ENCODE measurements at places on chromosomes 2 and 18.

DNA sequence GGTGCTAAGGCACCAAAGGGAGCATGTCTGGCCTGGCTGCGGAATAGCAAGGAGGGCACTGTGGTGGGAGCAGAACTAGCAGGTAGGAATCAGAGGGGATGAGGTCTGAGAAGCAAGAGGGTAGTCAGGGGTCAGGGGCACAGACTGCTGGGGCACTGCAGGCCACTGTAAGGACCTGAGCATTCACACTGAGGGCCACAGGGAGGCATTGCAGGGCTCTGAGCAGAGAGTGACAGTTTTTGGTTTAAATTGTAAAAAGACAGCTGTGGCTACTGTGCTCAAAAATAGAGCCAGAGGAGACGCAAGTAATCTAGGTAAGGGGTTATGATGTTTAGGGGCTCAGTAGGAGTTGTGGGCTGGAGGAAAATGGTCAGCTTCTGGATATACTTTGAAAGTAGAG lies 41.5 kb downstream of the ARHGAP25 start:
- no peak for DNase-seq

DNA sequence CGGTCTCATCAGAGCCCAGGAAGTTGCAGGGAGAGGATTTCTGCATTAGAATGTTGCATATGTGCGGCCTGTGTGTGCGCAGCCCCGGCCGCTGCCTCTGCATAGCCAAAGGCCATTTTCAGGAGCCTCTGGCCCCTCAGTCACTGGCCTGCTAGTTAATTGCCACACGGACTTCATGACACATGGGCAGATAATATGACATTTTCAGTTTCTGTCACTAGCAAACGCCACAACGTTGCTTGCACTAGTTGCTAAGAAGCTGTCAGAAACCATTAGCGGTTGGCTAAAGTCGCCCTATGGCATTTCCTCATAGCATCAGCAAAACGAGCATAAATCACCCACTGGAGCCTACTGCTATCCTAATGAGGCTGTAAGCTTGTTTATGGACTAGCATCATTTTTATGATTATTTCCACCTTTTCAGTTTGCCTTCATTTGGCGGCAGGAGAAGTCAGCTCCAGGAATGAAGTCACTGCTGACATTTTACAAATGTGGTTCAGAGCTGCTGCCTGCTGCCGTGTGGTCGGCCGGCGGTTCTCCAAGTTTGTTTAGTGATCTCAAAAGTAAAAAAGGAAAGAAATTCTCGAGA lies 73.7 kb downstream of the MEIS1 start:
- DNase-seq = no peak

GRCh38 chr2:197191177-197191939 lies 119.2 kb downstream of the ANKRD44 start:
- no peak for DNase-seq

DNA sequence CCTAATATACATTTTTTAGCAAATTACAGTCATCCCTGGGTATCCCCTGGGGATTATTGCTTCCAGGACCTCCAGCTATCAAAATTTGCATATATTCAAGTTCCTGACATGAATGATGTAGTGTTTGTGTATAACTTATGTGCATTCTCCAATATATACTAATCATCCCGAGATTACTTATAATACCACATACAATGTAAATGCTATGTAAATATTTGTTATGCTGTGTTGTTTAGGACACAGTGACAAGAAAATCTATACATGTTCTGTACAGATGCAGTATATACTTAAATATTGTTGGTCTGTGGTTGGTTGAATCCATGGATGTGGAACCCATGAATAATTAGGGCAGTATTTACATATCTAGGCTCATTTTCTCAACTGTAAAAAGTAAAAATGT lies 1060.3 kb downstream of the DSC3 start:
- DNase-seq = no peak

DNA sequence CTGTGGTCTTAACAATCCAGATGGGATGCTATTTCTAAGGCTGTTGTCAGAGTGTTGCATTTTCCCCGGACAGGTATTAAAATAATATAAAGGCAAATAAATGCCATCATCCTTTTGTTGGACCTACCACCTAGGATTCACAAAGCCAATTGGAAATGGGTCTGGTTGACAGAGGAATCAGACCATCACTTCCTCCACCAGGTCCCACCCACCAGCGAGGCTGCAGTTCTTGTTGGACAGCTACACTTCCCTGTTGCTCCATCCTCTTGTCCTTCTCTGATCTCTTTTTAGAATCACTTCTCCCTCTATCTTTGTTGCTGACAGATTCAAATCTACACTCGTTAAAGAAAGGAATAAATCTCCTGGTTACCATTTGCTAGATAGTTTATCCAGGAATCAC lies 1.1 kb downstream of the TMEM169 start:
- no peak for DNase-seq

DNA sequence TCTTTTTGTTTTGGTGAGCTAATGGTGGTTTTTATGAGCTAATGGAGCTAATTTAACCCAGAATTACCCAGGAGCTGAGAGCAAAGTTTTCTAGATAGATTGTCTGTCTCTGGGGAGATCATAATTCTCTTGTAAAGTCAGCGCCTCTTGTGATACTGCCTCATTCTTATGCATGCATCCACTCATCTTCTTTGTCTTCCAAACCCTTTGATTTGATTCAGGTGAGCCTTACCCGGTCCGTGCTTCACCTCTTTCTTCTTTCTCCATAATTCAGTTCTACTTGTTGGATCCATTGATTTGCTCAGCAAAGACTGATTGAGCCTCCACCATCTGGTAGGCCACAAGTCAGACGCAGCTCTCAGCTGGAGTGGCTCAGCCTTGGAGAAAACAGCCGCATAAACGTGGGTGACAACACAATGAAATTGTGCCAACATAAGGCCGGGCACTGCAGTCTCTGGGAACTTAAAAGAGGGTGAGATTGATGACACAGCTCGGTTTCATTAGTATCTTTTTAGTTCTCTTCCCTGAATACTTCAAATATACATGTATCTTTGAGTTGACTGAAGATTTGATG lies 158.5 kb upstream of the SH3BP4 start:
- DNase-seq = no peak

DNA sequence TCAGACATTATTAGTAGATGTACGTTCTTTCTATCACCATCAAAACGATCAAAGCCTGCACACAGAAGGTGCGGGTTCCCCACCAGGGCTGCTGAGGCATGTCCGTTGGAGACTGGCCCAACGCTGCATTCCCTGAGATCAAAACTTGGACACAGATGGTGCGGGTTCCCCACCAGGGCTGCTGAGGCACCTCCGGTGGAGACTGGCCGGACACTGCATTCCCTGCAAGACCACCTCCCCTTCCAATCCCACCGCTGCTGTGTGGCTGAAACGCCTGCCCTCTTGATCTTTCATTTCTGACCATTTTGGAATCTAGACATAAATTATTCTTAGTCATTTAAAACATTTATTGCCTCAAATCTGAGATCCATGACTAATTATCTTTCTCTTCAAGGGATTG lies 254.2 kb upstream of the SALL3 start:
- no peak for DNase-seq

DNA sequence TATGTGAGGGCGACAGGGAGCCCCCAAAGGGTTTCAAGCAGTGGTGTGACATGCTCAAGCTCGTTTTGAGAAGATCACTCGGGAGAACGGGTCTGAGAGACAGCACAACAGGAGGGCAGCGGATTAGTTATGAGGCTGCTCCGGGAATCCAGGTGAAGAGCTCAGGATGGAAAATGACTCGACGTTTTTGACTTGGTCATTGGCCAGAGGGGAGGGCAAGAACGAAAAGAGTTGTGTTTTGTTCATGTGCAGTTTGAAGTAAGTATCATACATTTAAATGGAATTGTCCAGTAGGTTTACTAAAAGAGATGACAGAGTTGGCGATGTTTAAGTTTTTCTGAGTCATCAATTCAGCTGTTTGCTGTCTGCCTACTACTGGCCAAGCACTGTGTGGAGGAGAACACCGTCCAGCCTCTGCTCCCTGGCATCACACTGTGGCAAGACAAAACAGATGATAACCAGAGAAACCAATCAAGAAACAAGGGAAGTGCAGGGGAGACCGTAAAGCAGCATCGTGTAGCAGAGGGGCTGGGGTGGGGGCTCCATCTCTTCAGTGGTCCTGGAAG lies 25.3 kb upstream of the ANXA4 start:
- DNase-seq = no peak

- no peak for DNase-seq
Observed at GRCh38 chr2:21281791-21282514, 158.2 kb downstream of the TDRD15 start.

- no peak for DNase-seq
Observed at GRCh38 chr2:53884883-53885282, 25.1 kb upstream of the GPR75 start.

- DNase-seq = no peak
Observed at GRCh38 chr2:106107509-106108131, 86.5 kb downstream of the UXS1 start.

DNA sequence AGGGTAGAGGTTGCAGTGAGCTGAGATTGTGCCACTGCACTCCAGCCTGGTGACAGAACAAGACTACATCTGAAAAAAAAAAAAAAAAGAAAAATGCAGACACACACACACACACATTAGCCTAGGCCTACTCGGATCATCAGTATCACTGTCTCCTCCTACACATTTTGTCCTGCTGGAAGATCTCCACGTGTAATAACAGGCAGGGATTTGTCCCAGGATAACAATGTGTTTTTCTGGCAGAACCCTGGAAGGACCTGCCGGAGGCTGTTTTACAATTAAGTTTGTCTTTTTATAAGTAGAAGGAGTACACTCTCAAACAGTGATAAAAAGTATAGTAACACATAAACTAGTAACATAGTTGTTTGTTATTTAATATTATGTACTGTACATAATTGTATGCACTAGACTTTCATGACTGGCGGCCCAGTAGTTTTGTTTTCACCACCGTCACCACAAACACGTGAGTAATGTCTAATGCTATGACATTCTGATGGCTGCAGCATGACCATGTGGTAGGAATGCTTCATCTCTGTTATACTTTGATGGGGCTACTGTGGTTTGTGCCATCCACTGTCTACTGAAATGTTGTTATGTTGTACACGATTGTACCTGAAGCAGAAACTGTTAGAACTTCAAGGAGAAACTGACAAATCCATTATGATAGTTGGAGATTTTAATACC lies 130.6 kb downstream of the ATP9B start:
- DNase-seq = no peak

DNA sequence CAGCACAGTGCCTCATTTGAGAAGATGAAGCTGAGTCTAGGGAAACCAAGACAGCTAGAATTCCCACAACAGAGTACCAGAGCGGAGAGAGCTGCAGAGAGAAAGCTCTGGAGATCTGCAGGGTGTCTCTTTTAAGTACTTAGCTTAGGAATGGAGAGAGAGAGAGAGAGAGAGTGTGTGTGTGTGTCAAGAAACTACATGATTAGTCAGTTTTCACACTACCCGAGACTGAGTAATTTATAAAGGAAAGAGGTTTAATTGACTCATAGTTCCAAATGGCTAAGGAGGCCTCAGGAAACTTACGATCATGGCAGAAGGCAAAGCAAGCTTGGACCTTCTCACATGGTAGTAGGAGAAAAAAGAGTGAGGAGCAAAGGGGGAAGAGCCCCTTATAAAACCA lies 64.0 kb downstream of the HIBCH start:
- DNase-seq = no peak

- DNase-seq = no peak
Observed at GRCh38 chr2:103435010-103435409, 673.2 kb downstream of the TMEM182 start.

- DNase-seq = no peak
Observed at GRCh38 chr18:58208207-58208932, 164.3 kb downstream of the NEDD4L start.

DNA sequence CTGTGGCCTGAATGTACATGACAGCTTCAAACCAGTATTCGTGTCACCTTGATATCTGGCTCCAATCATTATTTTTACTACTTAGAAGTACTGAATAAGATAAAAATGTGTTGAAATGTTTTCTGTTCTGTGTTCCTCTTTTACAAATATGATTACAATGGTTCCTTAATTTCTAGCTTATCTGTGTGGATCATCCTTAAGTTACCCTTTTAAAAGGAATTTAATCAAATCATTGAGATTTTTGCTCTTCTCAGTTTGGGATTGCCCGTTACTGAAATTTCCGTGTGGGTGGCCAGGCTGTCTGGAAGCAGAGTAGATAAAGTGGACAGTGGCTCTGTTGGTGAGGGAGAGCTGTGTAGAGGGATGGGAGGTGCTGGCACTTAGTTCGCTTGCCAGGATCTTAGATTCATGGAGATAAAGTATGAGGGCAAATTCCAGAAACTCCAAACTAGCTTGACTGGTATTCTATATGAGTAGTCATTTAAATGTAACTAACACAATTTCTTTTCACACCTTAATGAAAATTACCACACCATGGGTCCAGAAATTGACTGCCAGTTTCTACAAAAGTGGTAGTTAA lies 27.4 kb upstream of the SAG start:
- no peak for DNase-seq

- DNase-seq = no peak
Observed at GRCh38 chr18:63848159-63848558, 39.3 kb upstream of the SERPINB2 start.

DNA sequence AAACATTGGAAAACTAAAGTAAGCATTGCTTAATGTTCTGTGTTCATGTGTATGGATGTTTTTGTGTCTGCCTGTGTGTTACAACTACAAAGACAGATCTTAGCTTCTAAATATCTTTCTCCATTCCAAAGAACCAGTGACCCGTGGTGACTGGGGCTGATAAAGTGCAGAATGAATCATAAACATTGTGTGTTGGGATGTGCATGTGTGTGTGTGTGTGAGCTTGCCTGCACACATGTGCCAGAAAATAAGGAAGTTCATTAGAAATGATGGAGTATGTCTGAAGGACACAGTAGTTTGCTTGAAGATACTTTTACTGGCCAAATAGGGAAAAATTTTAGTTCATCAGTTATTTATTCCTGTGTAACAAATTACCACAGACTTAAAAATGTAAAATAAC lies 756.6 kb upstream of the CELF4 start:
- DNase-seq = no peak

GRCh38 chr18:36688020-36688965 lies 140.5 kb downstream of the TPGS2 start:
- DNase-seq = peak; percentile 74

DNA sequence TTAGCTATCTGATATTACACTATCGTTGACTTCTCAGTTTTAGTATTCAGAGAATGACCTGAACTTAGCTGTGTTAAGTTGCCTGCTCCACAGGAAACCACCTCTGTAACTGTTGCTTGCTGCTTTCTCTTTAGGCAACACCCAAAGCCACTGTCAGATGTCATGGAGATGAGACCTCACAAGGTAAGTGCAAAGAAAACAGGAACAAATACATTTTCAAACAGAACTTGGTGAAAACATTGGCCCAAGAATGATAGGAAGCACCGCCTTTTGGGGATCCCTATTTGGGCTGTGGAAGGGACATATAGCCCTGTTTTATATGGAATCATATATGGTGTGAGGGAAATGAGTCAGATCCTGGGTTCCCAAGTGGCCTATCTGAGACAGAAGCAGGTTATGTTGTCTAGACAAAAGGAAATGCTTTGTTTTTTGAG lies 143.4 kb downstream of the UBE2E3 start:
- DNase-seq = no peak

DNA sequence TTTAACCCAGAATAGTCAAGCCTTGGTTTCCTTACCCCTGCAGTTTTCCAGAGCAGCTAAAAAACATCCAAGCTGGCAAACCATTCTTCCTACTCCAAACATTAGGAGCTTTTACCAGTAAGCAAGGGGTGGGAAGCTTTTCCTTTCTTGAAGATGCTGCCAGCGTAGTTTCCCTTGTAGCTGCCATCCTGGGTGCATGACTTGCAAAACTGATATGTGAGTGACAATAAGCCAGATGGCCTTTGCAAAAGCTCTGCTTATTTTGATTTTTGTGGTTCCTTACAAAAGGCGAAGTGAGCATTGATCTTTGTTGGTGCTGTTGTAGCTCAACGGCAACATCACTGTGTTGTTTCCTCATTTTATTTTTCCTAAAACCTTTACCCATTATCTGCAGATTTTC lies 138.8 kb downstream of the WDSUB1 start:
- no peak for DNase-seq

GRCh38 chr2:101303688-101304087 lies 4.8 kb downstream of the RNF149 start:
- DNase-seq = no peak

Data from ascending aorta (tissue), 2 donors.